ENCODE measurements at places on chromosomes 16 and 17. TPM values are rescaled to one million over a fixed set of nuclear protein-coding genes. Genes with fewer than 3 reads are reported as not detected.

DNA sequence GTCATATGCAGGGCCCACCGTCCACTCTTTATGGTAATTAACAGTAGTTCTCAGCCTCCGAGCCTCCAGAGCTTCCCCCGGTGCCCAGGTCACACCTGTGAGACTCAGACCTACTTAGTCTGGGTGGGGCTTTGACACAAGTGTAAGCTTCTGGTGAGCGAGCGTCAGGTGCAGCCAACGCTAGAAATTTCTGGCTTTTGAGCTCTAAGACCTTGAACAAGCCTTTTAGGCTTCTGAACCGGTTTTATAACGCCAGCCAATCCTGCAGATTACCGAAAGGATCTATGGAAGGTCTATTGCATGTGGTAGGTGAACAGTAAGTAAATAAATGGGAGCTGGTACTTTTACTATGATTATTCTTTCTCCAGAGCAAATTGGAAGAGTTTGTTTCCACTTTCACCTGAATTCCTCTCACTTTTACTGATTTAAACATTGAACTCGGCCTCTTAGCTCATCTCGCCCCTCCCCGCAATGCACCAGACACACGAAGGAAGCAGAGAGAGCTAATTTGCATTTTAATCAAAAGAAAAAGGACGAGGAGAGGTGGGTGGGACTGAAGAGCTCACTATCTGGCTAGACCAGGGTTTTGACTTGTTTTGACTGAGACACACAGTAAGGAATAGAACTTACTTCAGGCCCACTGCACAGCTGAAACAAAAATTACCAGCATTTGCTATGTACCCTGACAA lies 47.1 kb downstream of the ABAT start:
- H3K4me1 ChIP-seq, result peaks cover 25% of the 10 kb centered on the region
- no peaks in the 10 kb centered on the region for H3K36me3 ChIP-seq
- no peak for DNase-seq
- no peak overlapping the region for H3K4me3 ChIP-seq
- no peaks in the 10 kb centered on the region for H3K27me3 ChIP-seq

DNA sequence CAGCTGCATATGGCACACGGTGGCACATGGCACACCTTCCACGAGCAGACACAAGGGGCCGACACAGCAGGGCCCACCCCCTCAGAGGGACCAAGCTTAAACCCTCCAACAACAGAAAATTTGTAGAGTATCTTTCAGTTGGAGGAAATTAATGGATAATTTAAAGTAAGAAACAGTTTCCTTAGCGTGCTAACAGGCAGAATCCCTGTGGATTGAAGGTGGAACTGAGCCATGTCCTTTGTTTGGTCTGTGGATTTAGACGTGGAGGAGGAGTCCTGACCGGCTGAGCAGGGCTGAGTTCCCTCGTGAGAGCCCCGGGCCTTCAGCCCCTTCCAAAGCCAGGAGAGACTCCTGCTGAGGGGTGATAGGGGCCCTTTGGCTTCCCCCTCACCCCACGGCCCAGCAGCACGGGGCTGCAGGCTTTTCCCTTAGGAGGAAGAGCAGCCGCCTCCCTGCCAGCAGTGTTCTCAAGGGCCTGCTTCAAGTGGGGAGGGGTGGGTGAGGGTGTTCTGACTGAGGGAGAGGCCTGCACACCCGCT lies 1.4 kb upstream of the CYB561 start:
- no peaks in the 10 kb centered on the region for H3K27me3 ChIP-seq
- H3K4me3 ChIP-seq, result no peak overlapping the region
- DNase-seq, result no peak
- H3K27ac ChIP-seq, result peak overlapping the region; percentile 95

- no peak for DNase-seq
- H3K27me3 ChIP-seq, result no peaks in the 10 kb centered on the region
- H3K36me3 ChIP-seq, result no peaks in the 10 kb centered on the region
- no peak overlapping the region for H3K27ac ChIP-seq
Measured at GRCh38 chr16:87016046-87017035, 300.9 kb downstream of the C16orf95 start.

DNA sequence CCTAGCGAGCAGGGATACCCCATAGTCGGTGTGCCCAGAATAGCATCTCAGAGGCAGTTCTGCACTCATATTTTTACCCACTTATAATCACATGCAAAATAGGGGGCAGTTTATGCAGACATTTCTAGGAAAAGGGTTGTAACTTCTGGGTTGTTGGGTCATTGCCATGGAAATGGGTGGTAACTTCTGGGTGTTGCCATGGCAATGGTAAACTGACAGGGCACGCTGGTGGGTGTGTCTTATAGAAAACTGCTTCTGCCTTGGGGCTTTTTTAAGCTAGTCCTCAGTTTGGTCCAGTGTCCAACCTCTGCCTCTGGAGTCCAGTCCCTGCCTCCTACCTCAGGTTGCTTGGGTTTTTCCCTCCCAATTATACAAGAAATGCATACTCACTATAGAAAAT lies 7.4 kb upstream of the SPAG9 start:
- H3K27me3 ChIP-seq, result no peaks in the 10 kb centered on the region
- DNase-seq, result no peak

DNA sequence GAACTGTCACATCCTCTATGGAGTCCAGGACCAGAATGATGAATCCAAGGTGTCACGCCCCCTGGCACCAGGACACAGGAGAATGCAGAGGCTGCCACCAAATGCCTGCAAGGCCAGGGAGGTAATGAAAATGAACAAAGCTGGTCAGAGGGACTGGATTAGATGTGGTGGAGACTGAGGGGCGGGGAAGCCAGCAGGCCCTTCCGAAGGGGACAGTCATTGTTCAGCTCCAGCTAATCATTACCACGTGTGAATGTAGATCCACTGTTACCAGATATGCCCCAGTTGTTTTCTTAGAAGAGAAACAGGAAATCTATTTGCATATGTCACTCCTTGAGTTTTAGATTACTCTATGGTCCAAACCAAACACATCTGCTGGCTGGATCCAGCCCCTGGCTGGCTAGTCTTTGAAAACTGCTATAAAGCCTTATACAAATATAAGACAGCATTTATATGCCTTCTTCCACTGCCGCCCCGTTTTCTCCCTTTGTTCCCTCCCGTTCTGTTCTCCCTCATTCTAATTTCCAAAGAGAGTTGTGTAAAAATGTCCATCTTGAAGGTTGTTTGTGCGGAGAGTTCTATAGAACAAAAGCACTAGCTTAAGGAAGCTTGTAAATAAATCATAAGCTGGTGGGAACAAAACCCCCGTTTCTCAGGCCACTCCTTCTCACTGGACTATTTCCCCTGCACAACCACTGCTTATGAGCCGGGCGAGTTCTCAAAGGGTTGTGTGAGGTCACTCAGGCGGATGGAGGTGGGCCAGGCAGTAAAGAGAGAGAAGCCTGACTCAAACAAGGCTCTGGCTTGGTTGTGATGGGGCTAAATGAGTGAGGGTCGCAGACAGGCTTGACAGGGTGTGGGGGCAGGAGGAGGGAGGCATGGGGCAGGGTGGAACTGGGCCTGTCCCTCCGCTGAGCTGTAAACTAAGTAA lies 14.2 kb downstream of the CRYM start:
- no peaks in the 10 kb centered on the region for H3K4me1 ChIP-seq
- no peak overlapping the region for H3K4me3 ChIP-seq

- H3K27me3 ChIP-seq, result peaks cover 9% of the 10 kb centered on the region
- H3K36me3 ChIP-seq, result no peaks in the 10 kb centered on the region
- H3K4me1 ChIP-seq, result no peaks in the 10 kb centered on the region
- no peak overlapping the region for H3K27ac ChIP-seq
- DNase-seq, result no peak
Measured at GRCh38 chr16:28001184-28001583, 62.3 kb downstream of the GSG1L start.

GRCh38 chr17:79324194-79324593 lies 249.6 kb downstream of the ENGASE start:
- no peak overlapping the region for H3K27ac ChIP-seq
- no peak for DNase-seq
- H3K27me3 ChIP-seq, result no peaks in the 10 kb centered on the region
- H3K4me1 ChIP-seq, result no peaks in the 10 kb centered on the region
- no peaks in the 10 kb centered on the region for H3K36me3 ChIP-seq
- H3K4me3 ChIP-seq, result no peak overlapping the region

- H3K27me3 ChIP-seq, result no peaks in the 10 kb centered on the region
- H3K4me3 ChIP-seq, result peak overlapping the region; percentile 3
- H3K27ac ChIP-seq, result peak overlapping the region; percentile 87
- peaks cover 28% of the 10 kb centered on the region for H3K4me1 ChIP-seq
Measured at GRCh38 chr17:41511116-41511515, 5.7 kb upstream of the KRT13 start.

DNA sequence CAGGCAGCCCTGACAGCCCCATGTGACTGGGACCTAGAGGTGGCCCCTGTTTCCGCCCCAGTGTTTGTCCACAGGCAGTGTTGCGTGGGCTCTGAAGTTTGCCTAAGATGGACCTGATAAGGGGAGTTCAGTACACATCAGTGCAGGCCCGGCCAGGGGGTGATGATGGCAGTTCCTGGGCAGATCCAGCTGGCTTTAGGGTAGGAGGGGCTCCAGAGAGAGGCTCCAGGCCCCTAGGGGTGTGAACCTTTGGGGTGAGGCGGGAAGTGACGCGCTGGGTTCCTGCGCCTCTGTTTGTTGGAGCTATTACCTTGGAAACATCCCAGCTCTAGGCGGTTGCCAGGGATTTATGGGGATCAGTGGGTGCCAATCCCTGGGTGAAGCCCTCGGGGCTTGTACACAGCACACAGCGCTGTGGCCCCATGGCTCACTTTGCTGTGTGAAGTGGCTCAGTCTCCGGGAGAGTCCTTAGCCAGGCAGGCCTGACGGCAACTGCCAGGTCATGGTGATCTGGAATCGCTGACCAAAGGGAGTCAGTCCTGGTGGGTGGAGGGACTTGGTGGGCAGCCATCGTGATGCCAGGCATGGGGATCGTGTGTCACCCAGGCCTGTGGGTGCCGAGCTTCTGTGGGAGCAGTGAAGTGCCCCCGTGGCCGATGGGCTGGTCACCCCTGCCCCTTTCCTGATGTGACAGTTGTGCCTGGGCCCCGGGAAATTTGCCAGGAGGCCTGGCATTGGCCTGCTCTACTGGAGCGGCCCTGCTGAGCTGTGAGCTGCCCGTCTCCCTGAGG lies 146.1 kb downstream of the SEC14L1 start:
- no peak overlapping the region for H3K4me3 ChIP-seq
- no peaks in the 10 kb centered on the region for H3K27me3 ChIP-seq
- H3K27ac ChIP-seq, result peak overlapping the region; percentile 90

- no peak overlapping the region for H3K4me3 ChIP-seq
- no peak for DNase-seq
- H3K27ac ChIP-seq, result no peak overlapping the region
- H3K27me3 ChIP-seq, result no peaks in the 10 kb centered on the region
Measured at GRCh38 chr17:7323731-7324437, 5.3 kb downstream of the NEURL4 start.

GRCh38 chr16:17162560-17162959 lies 308.2 kb downstream of the XYLT1 start:
- no peaks in the 10 kb centered on the region for H3K36me3 ChIP-seq
- no peaks in the 10 kb centered on the region for H3K27me3 ChIP-seq
- no peak overlapping the region for H3K27ac ChIP-seq
- H3K4me3 ChIP-seq, result no peak overlapping the region
- no peak for DNase-seq
- no peaks in the 10 kb centered on the region for H3K4me1 ChIP-seq

DNA sequence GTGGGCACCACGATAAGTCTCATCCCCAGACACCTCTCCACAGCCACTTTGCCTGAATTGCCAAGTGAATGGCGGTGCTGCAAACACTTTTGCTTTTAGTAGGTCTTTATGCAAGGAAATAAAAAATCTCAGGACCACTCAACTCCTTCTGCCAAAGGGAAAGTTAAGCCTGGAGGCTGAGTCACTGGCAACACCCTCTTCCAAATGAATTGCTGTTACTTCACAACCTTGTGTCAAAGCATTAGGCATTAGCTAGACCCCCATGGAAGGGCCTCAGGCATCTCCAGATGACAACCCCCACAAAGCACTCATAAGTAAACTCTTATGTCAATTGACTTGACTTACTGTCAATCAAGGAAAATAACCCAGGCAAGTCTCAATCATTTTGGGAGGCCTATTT lies 43.0 kb downstream of the RNF112 start:
- H3K27ac ChIP-seq, result no peak overlapping the region
- no peak for DNase-seq
- peaks cover 19% of the 10 kb centered on the region for H3K4me1 ChIP-seq
- no peaks in the 10 kb centered on the region for H3K27me3 ChIP-seq
- H3K36me3 ChIP-seq, result no peaks in the 10 kb centered on the region

DNA sequence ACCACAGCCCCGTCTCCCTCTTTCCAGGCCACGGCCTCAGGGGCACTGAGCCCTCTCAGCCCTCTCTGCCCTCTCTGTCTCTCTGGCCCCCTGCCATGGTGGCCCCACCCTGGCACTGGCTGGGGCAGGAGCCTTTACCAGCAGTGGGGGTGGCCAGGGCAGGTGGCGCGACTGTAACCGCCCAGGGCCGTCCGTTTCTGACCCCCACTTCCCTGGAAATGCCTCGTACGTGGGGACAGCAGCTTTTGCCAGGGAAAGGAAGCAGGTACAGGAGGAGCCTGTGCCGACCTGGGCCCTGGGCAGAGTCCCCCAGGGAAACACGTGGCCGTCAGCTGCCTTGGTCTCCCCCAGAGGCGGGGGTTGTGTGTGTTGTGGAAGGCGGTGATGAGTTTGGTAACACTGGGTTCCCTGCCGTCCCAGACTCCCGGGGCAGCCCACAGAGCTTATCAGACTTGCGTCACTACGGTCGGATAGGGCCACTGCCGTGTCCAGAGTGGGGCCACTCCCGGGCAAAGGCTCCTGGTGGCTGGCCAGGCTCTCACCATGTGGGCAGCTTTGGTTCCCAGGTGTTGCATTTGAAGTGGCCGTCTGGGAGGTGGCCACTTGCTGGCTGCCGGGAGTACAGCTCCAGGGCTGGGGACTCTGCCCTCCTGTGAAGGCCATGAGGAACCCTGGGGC lies 249.3 kb upstream of the CIBAR2 start:
- H3K27ac ChIP-seq, result no peak overlapping the region
- no peak overlapping the region for H3K4me3 ChIP-seq

DNA sequence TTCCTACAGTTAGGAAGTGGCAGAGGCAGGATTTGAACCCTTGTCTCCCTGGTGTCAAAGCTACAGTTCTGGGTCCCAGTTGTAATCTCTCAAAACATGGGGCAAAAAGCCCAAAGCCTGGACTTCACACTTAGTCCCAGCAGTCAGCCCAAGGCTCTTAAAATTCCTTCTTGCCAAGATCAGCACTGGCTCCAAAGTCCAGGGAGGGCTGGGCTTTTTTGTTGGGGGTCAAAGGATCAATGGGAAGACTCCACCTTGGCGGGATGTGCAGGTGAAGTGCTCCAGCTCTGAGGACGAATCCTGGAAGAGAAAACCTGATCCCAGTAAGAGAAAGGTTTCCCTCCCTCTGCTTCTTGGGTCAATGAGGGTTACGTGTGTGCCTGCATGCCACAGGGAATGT lies 195.5 kb downstream of the HAPSTR1 start:
- no peaks in the 10 kb centered on the region for H3K27me3 ChIP-seq
- no peak for DNase-seq
- no peaks in the 10 kb centered on the region for H3K4me1 ChIP-seq
- H3K36me3 ChIP-seq, result no peaks in the 10 kb centered on the region

The RPL23 gene
- 1,258 TPM for total RNA-seq

The MAP2K3 gene
- total RNA-seq, result 52.1 TPM

The C17orf50 gene
- total RNA-seq, result not detected

The TLCD3B gene
- not detected for total RNA-seq

The KRTAP3-1 gene
- total RNA-seq, result not detected

The HBQ1 gene
- total RNA-seq, result not detected

All from esophagus squamous epithelium (tissue), 5 donors.